ENCODE measurements at places on chromosomes 12 and 14. TPM values are rescaled to one million over a fixed set of nuclear protein-coding genes. Genes with fewer than 3 reads are reported as not detected.
A peak's percentile ranks its signal among the peaks of the same experiment; 100 is the strongest.

DNA sequence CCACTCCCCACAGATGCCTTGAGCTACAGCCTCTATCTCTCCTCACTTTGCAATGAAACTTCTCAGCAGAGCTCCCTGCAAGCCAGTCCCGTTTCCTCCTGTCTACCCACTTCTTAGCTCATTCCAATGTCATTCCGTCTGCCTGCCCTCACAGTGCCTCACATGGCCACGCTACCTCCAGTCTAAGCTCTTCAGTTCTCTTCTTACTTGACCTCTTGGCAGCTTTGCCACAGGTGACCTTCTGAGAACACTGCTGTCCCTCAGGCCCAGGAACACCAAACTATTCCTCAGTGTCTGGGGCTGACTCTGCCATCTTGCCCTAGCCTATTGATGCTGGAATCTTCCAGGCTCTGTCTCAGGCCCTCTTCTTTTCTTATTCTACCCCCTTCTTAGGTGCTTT, 110.1 kb downstream of the EGLN3 start:
- DNase-seq = no peak

DNA sequence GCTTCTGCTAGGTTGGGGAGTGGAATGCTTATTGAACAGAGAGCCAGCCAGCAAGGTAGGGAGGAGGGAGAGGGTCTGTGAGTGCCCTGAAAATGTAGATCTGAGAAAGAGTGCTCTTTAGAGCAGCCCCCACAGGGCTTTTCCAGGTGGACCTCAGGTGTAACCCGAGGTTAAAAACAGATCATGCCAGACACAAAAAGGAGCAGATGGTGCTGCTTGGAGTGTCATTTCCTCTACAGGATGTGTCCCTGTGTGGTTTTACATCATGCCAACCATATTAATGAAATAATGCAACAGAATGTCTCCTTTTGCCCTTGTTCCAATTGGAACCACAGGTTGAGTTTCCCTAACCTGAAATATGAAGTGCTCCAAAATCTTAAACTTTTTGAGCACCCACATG, 6.4 kb downstream of the SUSD6 start:
- no peak for DNase-seq

GRCh38 chr12:131430158-131430742, 280.6 kb upstream of the SFSWAP start:
- peak; percentile 45 for DNase-seq

Gene NPFF
- not detected for total RNA-seq

DNA sequence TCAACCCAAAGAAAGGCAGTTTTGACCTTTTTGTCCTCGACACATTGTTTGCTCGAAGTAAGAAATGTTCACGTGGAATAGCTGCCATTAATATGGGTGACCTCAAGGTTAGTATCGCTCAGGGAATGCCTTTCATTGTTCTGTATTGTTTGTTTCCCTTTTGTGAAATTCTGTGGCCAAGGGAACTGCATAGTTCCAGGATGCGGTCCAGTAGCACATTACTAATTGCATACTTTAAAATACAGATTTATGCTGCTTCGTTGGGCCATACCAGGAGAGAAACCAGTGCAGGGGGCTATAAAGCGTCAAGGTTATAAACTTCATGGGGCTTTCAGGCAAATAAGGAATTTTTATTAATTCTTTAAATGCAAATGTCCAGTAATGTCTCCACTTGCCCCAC, 73.3 kb upstream of the USP44 start:
- no peak for DNase-seq
